ENCODE measurements at places on chromosomes 6 and 20.
A peak's percentile ranks its signal among the peaks of the same experiment; 100 is the strongest.

DNA sequence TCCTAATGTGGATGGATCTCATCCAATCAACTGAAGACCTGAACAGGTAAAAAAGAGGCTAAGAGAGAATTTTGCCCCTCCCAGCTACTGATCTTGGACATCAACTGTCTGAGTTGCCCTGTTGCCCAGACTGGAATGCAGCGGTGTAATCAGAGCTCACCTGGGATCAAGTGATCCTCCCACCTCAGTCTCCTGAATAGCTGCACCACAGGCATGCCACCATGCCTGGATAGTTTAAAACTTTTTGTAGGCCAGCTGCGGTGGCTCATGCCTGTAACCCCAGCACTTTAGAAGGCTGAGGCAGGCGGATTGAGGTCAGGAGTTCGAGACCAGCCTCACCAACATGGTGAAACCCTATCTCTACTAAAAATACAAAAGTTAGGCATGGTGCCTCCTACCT, 34.9 kb upstream of the GCNT2 start:
- DNase-seq: no peak

- DNase-seq: no peak
These were observed 140.4 kb upstream of the SUPT3H start for GRCh38 chr6:45518013-45518720.

DNA sequence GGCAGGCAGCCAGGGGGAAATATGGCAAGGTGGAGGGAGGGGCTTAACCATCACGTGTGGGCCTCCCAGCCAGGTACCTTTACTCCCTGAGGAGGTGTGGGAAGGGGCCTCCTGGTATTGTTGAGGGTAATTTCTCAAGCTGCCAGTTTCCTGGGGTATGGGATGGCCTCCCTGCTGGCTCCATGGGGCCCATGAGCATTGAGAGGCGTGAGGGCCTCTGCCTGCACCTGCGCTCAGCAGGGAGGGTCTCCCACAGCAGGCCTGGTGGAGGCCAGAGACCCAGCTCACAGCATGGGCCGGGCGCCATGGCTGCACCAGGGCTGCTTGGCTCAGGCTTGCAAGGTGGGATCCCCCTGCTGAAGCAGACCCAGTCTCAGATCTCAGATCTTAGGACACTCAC, 113.0 kb downstream of the GRM4 start:
- no peak for DNase-seq

DNA sequence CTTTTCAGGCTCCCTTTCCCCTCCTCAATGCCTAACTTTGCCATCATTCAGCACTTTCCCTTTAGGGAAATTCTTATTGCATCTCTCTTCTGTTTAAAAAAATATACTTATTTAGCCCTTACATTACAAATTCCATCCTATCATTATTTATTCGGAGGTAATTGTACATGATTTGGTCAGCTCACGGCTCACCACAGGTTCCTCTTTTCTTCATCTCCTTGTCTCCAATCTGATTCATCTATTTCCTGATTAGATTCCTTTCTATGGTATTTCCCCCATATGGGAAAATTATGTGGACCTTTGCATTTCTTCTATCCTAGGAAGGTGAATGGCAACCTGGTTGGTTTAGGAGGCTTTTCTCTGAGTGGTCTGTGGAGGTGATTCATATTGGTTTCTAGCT, 12.9 kb upstream of the EMILIN3 start:
- DNase-seq: no peak

DNA sequence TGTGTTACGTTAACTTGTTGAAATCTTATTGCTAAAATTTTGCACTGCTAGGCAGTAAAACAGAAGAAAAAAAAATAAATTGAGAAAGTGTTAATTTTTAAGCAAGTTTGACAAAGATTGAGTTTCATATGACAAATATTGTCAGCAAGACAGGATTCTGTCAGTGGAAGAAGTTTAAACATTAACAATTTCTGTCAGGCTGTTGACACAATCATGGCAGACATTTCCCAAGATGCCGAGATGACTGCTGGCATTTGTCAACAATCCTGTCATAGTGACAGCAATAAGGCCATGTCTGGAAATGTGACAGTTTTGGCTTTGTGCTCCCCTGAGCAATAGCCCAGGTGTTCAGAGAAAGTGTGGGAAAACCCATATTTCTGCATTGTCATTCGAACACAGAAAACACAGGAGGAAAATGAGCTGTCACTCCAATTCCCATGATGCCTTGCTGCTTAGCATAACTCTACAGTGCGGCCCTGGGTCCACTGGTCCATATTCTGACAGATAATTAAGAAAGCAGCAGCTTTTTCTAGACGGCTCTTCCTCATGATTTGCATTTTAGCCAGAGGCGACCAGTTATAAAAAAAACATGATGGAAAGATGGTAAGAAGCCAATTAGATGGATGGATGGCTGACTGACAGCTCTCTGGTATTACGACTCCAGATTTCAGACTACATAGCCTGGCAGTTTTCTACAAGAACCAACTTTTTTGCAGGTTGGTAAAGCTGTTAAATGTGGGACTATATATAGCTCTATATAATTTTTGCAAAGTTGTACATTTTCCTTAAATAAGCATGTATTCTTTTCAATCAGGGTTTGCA, 43.6 kb upstream of the DEFB112 start:
- no peak for DNase-seq

DNA sequence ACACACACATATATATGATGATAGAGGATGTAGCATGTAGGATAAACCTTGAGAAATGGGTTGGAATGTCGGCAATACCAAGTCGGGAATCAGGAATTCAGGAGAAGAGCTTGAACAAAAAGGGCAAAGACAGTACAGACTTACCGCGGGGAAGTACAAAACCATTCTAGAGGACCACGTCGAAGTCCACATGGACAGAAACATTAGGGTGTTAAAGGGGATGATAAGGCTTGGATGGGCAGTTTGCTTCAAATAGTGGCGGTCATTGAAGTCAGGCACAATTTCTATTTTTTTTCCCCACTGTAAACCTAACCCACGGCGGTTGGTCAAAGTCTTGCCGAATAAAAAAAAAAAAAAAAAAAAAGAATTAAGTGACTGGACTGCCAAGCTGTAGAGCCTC, 766 bp upstream of the NUS1 start:
- no peak for DNase-seq

DNA sequence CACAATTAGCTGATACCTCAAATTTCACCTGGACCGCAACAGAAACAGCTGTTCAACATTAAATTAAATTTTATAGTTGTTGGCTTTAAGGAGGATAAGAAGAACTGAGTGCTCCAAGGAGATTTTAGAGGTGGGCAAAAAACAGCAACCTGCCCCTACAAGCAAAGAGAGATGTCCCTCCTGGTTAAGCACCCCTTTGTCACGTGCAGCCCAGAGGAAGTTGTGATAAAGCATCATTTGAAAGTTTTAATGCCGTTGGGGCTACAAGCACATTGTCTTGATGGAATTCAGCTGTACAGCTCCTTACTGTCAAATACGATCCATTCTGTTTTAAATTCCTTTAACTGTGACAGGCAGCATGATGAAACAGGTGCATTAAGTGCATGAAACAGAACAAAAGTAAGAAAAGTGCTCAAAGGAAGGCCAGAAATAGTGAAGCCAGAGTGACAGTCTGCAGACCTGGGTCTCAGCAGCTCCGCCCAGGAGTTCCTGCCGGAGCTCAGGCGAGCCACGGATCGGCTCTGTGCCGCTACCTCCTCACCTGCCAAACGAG, 195.0 kb downstream of the GMPR start:
- DNase-seq: no peak

GRCh38 chr6:4186385-4186784, 51.0 kb upstream of the ECI2 start:
- peak; percentile 5 for DNase-seq

DNA sequence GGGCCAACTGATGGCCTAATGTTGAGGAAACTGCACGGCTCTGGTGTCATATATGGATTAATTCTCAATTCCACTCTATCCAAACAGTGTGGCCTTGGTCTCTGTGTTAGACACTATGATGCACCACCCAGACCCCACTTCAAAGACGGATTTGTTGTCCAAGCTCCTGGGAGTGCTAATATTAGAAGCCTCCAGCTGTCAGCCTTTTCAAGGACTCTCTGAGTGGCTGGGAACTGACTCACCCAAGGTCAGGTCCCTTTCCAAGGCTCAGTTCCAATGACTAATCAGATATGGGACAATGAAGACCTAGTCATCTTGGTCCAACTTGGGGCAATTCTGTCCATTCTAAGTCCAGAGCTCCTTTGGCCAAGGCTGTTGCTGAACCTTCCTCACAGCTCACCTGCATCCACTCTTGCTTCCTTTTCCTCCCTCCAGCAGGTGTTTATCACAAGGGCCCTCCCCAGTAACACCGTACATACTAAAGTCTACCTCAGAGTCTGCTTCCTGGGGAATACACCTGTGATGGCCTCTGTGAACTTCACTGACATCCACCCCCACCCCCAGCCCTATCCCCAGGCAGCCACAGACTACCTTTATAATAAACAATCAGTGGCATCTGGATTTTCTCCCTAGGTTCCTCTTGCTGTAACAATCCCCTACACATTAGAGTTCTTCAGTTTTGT, 7.2 kb upstream of the IL20RA start:
- DNase-seq: peak; percentile 45

GRCh38 chr6:14789996-14790395, 455.9 kb upstream of the JARID2 start:
- no peak for DNase-seq

DNA sequence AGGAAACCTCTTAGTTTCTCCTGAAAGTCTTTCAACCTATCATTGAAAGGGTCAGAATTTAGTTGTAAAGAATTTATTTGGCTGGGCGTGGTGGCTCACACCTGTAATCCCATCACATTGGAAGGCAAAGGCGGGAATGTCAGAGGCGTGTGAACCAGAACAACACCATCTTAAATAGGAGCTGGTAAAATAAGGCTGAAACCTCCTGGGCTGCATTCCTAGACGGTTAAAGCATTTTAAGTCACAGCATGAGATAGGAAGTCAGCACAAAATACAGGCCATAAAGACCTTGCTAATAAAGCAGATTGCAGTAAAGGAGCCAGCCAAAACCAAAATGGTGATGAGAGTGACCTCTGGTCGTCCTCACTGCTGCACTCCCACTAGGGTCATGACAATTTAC, 29.6 kb downstream of the OR2B2 start:
- peak; percentile 15 for DNase-seq

DNA sequence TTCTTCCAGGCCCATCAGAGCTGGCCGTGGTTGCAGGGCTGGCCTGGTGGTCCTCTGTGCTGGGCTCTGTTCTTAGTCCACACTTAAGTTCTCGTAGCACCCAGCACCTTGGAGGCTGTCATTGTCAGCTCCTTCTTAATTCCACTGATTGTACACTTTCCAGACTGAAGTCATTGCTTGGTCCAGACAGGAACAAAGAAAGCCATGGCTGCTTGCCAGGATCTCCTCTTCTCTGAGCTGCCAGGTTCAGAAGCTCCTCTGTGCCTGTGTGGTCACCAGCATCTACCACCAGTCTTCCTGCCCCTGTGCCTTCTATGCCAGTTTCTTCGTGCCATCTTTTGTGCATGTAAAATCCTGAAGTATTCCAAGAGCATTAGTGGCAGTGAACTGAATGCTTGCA, 39.5 kb upstream of the PCMTD2 start:
- DNase-seq: no peak

GRCh38 chr6:148885136-148885865, 138.5 kb downstream of the UST start:
- peak; percentile 80 for DNase-seq

DNA sequence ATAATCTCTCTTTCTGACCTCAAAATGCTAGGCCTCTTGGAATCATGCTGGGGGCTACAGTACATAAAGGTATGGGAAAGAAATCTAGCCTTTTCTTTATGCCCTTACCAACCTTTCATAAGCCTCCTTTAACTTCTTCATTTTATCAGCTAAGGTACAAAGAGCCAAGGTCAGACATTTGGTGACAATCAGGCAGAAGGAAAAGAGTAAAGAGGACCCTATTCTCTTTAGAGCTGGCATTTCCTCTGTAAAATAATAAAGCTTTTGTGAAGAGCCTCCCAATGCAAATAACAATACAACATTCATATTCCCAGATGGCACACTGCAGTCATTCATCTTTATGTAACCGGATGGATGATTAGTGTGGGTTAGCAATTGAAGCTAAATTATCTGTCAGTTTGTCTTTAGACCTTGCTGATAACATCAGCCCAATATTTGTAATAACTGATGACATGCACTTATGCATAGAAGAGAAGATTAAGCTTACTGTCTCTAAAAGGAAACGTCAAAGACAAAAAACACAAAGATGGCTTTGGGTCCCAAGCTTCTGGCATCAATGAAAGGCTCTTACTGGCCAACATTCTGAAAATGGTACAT, 163.1 kb downstream of the IBTK start:
- DNase-seq: no peak
